ENCODE measurements at places on chromosomes 1 and 21. TPM values are rescaled to one million over a fixed set of nuclear protein-coding genes. Genes with fewer than 3 reads are reported as not detected.

DNA sequence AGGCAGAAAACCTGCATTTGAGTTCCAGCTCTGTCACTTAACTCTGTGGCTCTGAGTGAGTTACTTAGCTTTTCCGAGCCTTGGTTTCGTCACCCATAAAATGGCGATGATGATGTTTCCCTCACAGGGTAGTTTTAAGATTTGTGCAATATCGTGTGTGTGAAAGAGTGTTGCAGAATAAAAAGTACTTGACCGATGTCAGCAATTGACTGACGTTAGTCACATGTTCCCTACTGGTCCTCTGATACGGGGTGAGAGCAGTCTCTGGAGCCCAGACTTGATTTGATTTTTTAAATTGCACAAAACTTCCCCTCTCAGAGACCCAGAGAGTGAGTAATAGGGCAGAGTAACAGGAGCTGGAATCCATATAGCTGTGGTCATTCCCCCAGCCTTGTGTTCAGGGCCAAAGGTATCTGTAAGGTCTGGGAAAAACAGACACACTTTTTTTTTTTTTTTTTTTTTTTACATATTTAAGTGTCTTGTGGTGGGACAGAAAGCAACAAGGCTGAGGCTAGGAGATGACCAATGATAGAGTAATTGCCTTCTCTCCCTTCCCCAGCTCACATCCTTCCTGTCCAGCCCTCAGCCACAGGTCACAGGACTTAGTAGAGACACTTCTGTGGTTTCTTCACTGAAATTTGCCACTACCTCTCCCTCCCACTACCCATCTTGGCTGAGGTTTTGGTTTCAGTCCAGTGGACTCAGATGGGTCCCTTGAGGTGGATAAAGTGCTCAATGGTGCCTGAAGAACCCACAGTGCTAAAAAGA lies 2.0 kb downstream of the FCER1G start:
- H3K4me1 ChIP-seq: peaks cover 40% of the 10 kb centered on the region
- DNase-seq: no peak
- H3K27ac ChIP-seq: no peak overlapping the region
- peak overlapping the region; percentile 6 for H3K4me3 ChIP-seq

- no peaks in the 10 kb centered on the region for H3K36me3 ChIP-seq
- DNase-seq: no peak
- no peak overlapping the region for H3K27ac ChIP-seq
- no peak overlapping the region for H3K4me3 ChIP-seq
- no peaks in the 10 kb centered on the region for H3K27me3 ChIP-seq
- no peaks in the 10 kb centered on the region for H3K4me1 ChIP-seq
Measured at GRCh38 chr1:72837781-72838180, 555.4 kb upstream of the NEGR1 start.

GRCh38 chr1:25030674-25031589 lies 100.9 kb upstream of the RUNX3 start:
- DNase-seq: peak; percentile 90
- no peaks in the 10 kb centered on the region for H3K4me1 ChIP-seq
- peak overlapping the region; percentile 98 for H3K27ac ChIP-seq
- no peak overlapping the region for H3K4me3 ChIP-seq
- no peaks in the 10 kb centered on the region for H3K27me3 ChIP-seq

DNA sequence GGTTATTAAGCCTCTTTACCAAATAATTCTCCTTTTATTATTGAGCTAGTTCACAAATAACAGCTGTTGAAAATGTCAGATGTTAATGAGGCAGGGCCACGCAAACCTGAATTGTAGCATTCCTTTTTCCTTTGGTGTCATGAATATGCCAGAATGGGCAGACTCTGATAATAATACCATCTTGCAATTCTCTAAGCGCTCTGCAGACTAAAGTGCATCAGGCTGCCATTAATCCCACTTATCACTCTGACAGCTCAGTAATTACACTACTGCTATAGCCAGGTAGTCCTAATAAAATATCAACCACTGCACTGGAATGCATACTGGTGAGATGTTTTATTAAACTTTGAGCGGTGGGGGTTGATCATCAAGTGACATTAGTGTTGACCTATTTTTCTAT lies 177.7 kb downstream of the DPYD start:
- no peaks in the 10 kb centered on the region for H3K36me3 ChIP-seq
- no peaks in the 10 kb centered on the region for H3K27me3 ChIP-seq
- H3K4me3 ChIP-seq: no peak overlapping the region
- H3K4me1 ChIP-seq: no peaks in the 10 kb centered on the region
- DNase-seq: no peak

MIXL1 gene
- not detected for total RNA-seq

Measured in activated T-cell treated with anti-CD3 and anti-CD28 coated beads, Interleukin-2, amount 50 U/mL, for 72 hours (primary cell).